ENCODE measurements at places on chromosomes 2 and 18. TPM values are rescaled to one million over a fixed set of nuclear protein-coding genes. Genes with fewer than 3 reads are reported as not detected.

Gene AMER3
- polyA plus RNA-seq, result not detected

Gene CASP10
- polyA plus RNA-seq, result 23.8 TPM

Gene UGT1A8
- not detected for polyA plus RNA-seq

Gene SRD5A2
- 0.01 TPM for polyA plus RNA-seq

Gene RUFY4
- polyA plus RNA-seq, result not detected

Gene CABYR
- polyA plus RNA-seq, result 0.88 TPM

Gene TMEM178A
- polyA plus RNA-seq, result 3.8 TPM

Gene UGGT1
- 26.7 TPM for polyA plus RNA-seq

Gene ERMN
- not detected for polyA plus RNA-seq

Gene REG1A
- not detected for polyA plus RNA-seq

Gene CD226
- 0.13 TPM for polyA plus RNA-seq

Gene FBXO36
- 2.8 TPM for polyA plus RNA-seq

Gene UNC50
- polyA plus RNA-seq, result 63.3 TPM

Gene NT5DC4
- polyA plus RNA-seq, result 0.07 TPM

Gene SGPP2
- polyA plus RNA-seq, result not detected

Gene DCTN1
- polyA plus RNA-seq, result 82.4 TPM

Gene INHBB
- 2.4 TPM for polyA plus RNA-seq

Gene PKDCC
- polyA plus RNA-seq, result 58.8 TPM

Gene MOGAT1
- 0.98 TPM for polyA plus RNA-seq

Gene LRRTM1
- polyA plus RNA-seq, result not detected

Gene ASAP2
- polyA plus RNA-seq, result 15.5 TPM

Gene CERKL
- polyA plus RNA-seq, result not detected

Gene MBP
- 10.9 TPM for polyA plus RNA-seq

Gene DSC3
- polyA plus RNA-seq, result 0.07 TPM

Gene CCL20
- polyA plus RNA-seq, result 903 TPM

Gene RBBP8
- 10.9 TPM for polyA plus RNA-seq

Gene UGT1A6
- polyA plus RNA-seq, result 0.25 TPM

Gene TCF7L1
- polyA plus RNA-seq, result 0.15 TPM

Gene QPCT
- 1.2 TPM for polyA plus RNA-seq

Gene DSG1
- polyA plus RNA-seq, result 0.04 TPM

Gene SYT4
- polyA plus RNA-seq, result not detected

Gene GKN2
- not detected for polyA plus RNA-seq

Gene OTX1
- polyA plus RNA-seq, result 1.0 TPM

Gene UGT1A5
- polyA plus RNA-seq, result not detected

Gene GNLY
- not detected for polyA plus RNA-seq

Gene MYO7B
- polyA plus RNA-seq, result 0.03 TPM

Gene MERTK
- 44.7 TPM for polyA plus RNA-seq

Gene PARD6G
- polyA plus RNA-seq, result 3.6 TPM

Gene STARD6
- polyA plus RNA-seq, result not detected

Gene IL18R1
- 0.08 TPM for polyA plus RNA-seq

Gene CFAP65
- 0.03 TPM for polyA plus RNA-seq

Gene SLC4A5
- polyA plus RNA-seq, result 0.50 TPM

Gene GPBAR1
- polyA plus RNA-seq, result 0.09 TPM

Gene SERPINB5
- not detected for polyA plus RNA-seq

Gene FOXI3
- polyA plus RNA-seq, result not detected

Gene RNU2-63P
- not detected for polyA plus RNA-seq

Gene HAAO
- polyA plus RNA-seq, result 36.1 TPM

Gene SIGLEC15
- polyA plus RNA-seq, result not detected

Gene NT5C1B
- polyA plus RNA-seq, result not detected

Gene TMEM163
- polyA plus RNA-seq, result not detected

Gene GAD1
- not detected for polyA plus RNA-seq

Gene COL4A4
- polyA plus RNA-seq, result not detected

Measured in HepG2 (cell line).